C1 segment of cervical spinal cord (tissue), 14 donors: ENCODE measurements at places on chromosomes 1 and 21.

DNA sequence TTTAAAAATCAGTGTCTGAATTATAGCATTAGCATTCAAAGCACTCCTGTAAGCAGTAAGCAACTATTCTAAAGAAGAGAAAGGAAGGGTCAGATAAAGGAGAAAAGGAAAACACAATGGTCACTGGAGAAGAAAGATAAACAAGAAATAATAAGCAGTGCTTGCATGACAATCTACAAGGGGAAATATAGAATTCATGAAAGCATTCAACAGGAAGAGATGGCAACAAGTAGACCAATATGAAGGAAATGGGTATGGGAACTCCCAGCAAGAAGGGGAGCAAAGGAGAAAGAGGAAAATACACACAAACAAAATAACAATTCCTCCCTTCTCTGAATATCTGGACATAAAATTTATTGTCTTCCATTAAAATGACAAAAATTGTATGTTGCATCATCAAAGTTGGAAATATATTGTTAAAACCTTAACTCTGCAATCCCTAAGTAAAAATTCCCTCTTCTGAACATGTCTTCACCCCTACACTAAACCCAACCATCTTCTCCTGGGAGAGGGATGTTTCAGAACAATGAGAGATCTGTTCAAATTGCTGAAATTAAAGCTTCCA is 206.3 kb upstream of the SAMSN1 start:
- no peak for DNase-seq

DNA sequence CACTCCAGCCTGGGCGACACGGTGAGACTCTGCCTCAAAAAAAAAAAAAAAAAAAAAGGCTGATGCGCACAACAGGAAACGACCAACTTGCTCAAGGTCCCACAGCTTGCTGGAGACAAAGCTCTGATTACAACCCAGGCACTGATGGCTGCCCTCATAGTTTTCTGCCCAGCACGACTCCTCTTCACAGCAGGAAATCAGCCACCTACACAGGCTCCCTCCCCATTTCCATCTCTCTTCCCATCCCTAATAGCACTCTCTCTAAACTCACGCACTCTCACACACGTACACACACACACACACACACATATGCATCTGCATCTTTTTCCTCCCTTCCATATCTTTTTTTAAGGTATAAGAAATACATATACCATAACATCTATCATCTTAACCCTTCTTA is 153.5 kb upstream of the SOD1 start:
- no peak for DNase-seq

DNA sequence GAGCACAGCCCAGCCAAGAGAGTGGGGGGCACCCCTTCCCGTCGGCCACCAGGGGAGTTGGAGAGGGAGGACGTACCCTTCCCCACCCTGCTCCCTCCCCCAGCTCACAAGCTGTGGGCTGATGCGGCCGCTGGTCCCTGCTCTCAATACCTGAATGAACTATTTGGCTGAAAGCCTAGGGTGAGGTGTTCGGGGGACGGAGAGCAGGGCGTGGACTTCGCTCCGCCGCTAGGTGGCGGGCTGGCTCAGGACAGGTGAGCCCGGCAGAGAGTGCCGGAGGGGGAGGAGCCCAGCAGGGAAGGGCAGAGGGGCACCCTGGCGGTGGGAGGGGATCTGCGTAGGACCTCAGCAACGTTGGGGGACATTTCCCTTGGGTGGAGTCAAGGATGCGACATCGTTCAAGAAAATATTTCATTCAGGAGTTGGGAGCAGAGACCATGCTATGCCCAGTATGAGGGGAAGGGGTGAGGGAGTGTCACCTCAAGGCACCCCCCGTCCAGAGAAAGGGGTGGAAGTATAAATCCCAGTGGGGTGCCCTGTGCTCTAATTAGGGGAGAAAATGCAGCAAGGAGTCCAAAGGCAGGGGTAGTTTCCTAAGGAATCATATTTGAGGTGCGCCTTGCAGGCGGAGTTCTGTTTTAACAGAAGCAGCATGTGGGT is 12.0 kb upstream of the RHBG start:
- DNase-seq = peak; percentile 13

DNA sequence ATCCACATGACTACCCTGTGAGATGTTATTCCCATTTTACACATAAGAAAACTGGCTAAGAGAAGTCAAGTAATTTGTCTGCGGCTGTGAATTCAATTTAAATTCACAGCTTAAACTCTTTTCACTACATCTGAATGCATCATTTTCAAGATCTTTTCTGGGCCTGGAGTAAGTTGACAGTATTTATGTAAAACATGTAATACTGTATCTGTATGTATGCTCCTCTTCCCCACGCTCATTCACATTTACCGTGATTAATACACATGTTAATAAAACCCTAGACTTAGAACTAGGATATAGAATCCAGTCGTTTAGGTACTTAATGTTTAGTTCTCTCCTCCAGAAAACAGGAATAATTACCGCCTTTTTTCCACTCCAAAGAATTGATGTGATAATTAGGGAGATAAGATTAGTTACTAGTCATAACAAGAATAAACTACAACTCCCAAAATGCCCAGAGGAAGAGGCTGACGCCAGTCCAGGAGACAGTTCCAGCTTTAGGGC is 442 bp upstream of the PPP1R12B start:
- no peak for DNase-seq

DNA sequence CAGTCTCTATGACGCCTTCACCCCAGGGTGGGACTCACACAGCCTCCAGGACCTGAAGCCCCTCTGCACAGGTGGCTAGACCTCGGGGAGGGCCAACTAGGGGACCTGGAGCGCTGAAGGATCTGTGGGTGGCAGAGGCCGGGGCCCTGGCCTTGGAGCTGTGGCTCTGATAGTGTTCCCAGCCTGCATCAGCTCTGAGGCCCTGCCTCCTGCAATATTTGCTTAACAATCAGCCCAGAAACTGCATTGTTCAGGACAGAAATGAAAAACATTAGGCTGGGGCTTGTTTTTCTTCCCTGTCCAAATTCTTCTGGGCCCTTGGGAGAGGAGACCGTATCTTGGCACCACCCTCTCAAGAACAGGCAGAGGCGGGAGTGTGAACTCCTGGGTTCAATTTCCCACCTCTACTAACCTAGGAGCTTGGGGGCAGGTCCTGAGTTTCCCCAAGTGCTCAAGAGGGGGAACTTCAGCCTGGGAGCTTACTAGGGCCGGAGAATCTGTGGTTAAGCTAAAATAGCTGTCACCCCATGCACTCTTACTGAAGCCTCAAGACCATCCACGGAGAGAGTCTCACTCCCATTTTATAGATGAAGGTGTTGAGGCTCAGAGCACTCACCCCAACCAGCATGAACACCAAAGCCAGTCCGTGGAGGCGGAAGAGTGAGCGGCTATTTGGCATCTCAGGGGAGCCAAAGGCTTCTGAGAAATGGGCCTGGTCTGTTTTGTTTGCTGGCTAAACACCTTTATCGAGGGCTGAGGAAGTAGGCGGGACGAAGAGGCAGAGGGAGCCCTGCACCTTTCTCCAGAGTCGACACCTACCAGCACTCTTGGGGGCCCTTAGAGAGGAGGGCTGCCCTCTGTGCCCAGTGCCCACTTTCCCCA is 18.8 kb upstream of the CASZ1 start:
- DNase-seq = no peak

- DNase-seq = no peak
These were observed 3.4 kb upstream of the ROR1 start for GRCh38 chr1:63770381-63770780.

GRCh38 chr1:221076391-221076811 is 197.2 kb downstream of the HLX start:
- DNase-seq = no peak

DNA sequence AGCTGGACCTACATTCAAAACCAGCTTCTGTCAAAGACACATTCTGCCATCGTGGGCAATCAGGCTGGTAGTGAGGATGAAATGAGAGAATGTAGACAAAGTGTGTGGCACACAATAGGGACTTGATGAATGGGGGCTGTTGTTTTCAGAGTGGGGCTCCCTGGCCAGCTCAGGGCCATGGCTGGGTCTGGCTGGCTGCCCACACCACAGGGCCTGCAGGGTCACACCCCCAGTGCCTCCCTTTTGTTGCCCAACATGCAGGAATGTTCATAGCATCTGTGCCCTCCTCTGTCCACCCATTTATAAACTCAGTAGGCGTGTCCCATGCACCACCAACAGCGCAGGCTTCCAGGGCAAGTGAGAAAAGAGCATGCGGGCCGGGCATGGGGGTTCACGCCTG is 20.8 kb upstream of the ECE1 start:
- no peak for DNase-seq

- DNase-seq = peak; percentile 35
These were observed 16.3 kb upstream of the PLCH2 start for GRCh38 chr1:2459757-2460156.

DNA sequence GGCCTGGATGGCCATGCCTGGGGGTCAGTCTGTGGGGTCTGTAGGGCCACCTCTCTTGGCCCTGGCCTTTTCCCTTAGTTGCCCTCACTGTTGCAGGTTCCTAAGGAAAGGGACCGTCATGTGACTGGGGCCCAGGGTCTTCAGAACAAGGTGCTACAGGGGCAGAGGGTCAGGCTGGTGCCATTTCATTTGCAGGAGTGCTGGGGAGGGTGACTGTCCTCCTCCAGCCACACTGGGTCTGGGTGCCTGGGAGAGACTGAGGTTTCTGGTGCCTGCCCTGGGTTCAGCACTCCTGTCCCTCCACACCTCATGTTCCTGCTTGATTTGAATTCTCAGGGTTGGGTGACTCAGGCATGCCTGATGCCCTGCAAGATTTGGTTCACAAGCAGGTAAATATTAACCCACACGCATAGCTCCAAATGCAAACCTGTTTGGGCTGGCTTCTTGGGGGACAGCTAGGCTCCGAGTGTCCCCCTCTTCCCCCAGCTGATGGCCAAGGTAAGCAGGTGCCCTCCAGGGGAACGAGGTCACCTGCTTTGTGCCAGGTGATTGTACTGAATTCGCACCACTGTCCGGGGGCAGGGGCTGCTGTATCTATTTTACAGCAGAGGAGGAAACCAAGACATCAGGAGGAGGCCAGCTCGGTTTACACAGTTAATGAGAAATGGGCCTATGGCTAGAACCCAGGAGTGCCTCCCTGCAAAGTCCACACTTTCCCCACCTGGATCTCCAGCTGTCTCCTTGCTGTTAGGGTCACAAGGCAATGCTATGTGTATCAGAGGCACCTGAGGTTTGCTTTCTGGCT is 20.3 kb downstream of the ARHGEF10L start:
- no peak for DNase-seq

- DNase-seq = no peak
These were observed 66.0 kb upstream of the BACH1 start for GRCh38 chr21:29232530-29233255.

- DNase-seq = no peak
These were observed 39.0 kb upstream of the IL20 start for GRCh38 chr1:206826394-206826793.

DNA sequence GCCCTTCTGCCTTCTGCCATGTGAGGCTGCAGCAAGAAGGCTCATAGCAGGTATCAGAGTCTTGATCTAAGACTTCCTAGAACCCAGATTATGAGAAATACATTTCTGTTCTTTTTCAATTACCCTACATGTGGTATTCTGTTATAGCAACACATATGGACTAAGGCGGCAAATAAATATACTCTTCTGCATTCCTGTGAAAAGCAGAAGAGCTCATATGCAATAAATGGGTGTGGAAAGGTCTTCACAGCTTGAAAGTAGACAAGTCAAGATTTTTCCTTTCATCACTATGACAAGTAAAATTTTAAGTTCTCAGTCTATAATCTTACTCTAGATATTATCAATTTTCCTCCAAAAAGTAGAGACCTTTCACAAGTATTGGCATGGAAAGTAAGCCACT is 36.6 kb downstream of the TNFSF18 start:
- DNase-seq = no peak
